ENCODE measurements at places on chromosomes 1 and 21. TPM values are rescaled to one million over a fixed set of nuclear protein-coding genes. Genes with fewer than 3 reads are reported as not detected.

DNA sequence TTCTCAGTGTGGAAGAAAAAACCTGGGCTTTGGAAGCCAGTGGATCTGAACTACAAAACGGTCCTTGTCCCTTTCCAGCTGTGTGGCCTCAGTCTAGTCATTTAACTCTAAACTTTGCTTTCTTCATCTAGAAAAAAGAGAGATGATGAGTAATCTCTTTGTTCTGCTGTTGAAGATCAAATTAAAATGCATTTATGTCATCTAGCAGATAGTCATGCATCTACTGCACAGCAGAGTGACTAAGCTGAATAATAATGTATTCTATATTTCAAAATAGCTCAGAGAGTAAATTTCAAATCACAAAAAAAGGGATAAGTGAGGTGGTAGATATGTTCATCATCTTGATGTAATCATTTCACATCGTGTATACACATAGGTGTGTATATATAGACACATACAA, 473.2 kb downstream of the DSCAM start:
- DNase-seq, result no peak

GRCh38 chr1:201614262-201615015, 75.5 kb downstream of the NAV1 start:
- DNase-seq, result no peak

DNA sequence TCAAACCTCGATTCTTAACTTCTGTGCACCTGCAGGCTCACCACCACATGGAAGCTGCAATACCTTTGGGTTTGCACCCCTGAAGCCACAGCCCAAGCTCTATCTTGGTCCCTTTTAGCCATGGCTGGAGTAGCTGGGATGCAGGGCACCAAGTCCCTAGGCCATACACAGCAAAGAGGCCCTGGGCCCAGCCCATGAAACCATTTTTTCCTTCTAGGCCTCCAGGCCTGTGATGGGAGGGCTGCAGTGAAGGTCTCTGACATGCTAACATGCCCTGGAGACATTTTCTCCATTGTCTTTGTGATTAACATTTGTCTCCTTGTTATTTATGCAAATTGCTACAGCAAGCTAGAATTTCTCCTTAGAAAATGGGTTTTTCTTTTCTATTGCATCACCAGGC, 79.2 kb downstream of the PRRX1 start:
- DNase-seq, result no peak

DNA sequence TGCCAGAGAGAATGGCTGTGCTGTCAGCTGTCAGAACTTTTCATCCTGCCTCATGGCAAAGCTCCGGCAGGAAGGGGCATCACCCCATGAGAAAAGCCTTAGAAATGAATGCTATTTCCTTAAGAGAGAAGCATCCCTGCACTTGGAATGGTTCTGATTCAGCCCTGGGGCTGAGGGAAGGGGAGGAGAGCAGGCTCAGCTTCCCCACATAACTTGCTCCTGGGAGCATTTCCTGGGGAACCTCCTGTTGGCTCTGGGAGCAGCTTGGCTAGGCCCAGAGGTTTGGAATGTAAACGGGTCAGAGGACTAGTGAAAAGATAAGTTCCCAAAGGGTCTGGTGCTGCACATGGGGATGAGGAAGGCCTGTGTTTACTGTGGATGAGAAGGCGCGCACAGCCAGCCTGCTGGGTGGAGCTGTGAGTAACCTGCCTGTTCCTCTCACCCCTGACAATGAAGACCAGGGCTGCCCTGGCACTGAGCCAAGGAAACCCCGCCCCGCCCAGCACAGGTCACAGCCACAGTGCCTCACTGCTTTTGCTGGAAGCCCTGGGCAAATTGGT, 5.0 kb downstream of the PRELP start:
- DNase-seq, result no peak

- DNase-seq, result no peak
Observed at GRCh38 chr1:152870831-152871730, 7.0 kb upstream of the SMCP start.

GRCh38 chr21:44286086-44286715, 525 bp downstream of the AIRE start:
- no peak for DNase-seq

GRCh38 chr1:240295811-240296210, 204.1 kb downstream of the FMN2 start:
- DNase-seq, result no peak

DNA sequence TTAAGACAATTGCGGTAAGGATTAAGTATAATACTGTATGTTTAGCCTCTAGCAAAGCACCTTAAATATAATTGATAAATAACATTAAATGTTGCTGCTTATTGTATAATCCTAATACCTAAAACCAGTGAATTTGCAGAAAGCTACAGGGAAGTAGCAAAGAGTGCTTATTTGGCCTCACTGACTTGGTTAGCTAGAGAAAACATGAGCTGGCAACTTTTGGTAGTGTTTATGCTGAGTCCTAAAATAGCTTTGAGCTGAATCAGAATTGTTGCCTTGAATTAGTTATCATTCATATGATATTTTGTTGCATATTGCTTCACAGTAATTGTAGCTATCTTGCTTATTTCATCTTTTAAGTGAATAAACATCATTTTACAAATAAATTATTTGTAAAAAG, 3.5 kb downstream of the TRIM67 start:
- DNase-seq, result no peak

- DNase-seq, result no peak
Observed at GRCh38 chr1:204706838-204707509, 21.4 kb upstream of the LRRN2 start.

- DNase-seq, result no peak
Observed at GRCh38 chr1:162367772-162368171, 8.9 kb downstream of the SPATA46 start.

DNA sequence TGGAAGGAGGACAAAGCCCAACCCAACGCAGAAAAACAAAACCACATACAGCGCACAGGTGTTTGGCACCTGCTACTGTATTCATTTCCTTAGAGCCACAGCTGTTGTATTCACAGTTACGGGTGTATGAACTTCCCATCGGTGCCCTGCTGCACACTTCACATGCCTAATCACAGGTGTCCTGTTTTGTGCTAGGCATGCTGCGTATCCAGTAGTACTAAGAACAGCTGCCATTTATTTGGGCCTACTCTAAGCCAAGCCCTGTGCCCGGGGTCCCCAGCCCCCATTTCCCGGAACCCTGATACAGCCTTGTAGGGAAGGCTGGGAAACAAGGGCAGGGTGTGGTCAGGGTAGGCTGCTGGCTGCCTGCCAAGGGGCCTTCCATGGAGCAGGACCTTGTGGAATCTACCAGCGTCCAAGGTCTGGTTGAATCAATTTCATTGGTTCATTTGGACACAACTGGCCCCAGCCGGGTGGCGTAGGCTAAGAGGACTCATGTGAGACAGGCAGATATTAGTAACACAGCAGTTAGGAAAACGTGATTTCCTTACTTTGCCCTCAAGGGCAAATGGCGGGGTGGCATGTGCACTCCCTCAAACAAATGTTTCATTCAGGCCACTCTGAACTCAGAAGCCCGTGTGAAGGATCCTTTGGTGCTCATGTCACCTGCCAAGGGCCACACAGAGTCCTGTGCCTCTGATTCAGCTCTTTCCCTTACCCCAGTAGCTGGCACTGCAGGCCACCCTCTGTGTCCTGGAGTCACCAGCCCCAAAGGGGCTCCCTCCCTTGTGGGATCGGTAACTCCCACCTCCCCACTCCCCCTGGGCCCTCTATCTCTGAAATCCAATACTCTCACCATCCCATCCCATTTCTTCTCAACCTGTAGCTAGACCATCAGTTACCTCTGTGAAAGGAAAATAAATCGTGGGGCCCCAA, 986 bp upstream of the RNF186 start:
- DNase-seq, result no peak

GRCh38 chr21:35249636-35250035, 200.5 kb upstream of the RUNX1 start:
- no peak for DNase-seq

- no peak for DNase-seq
Observed at GRCh38 chr1:40976952-40977690, 2.4 kb upstream of the CTPS1 start.

The HENMT1 gene
- 28.1 TPM for total RNA-seq

The E2F2 gene
- total RNA-seq, result 0.78 TPM

The TRPM2 gene
- 1.2 TPM for total RNA-seq

The CFHR1 gene
- total RNA-seq, result 0.94 TPM

The FRRS1 gene
- 1.9 TPM for total RNA-seq

The PAQR6 gene
- 8.6 TPM for total RNA-seq

The ASCL5 gene
- 0.16 TPM for total RNA-seq

The TNFRSF14 gene
- total RNA-seq, result 2.0 TPM

The CTH gene
- total RNA-seq, result 5.1 TPM

The RAB29 gene
- total RNA-seq, result 11.7 TPM

The MIXL1 gene
- not detected for total RNA-seq

The MARK1 gene
- 77.7 TPM for total RNA-seq

The RGSL1 gene
- not detected for total RNA-seq

The RGS7 gene
- total RNA-seq, result 19.7 TPM

The EDARADD gene
- 6.1 TPM for total RNA-seq

The HTR6 gene
- 0.16 TPM for total RNA-seq

Measured in occipital lobe (tissue), 3 donors.